ENCODE measurements at places on chromosomes 5 and 9.

DNA sequence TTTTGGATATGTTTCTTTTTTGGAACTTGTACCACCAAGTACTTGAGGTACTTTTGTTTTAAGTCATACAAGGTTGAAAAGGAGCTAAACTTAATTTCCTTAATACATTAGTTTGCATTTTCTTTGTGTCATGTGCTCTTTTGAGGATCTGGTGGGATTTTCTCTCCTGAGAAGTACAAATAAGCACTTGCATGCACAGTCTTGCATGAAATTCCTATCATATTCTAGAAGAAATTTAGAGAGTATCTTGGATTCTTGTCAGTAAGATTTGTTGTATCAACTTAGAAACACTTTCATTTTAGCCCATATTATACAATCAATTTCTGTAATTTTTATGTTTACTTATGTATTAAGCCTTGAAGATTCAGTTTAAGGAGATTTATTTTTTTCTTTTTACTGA is 64.9 kb downstream of the CCNH start:
- no peak for DNase-seq

DNA sequence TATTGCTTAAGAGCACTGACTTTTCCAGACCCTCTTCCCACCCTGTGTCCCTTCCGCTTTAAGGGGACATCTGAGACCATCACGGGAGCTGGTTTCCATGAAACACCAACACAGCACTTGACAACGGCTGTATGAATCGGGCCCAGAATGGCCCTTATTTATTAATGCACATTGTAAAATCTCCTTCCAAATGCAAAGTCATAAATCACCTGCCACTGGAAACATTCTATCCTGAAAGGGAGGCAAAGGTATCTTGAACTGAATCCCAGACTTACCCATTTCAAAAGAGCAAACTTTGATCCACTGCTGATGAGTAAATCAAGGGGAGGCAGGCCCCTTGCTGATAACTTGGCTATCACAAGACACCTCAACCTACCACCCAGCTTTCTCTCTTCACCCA is 37.4 kb downstream of the SHB start:
- no peak for DNase-seq

DNA sequence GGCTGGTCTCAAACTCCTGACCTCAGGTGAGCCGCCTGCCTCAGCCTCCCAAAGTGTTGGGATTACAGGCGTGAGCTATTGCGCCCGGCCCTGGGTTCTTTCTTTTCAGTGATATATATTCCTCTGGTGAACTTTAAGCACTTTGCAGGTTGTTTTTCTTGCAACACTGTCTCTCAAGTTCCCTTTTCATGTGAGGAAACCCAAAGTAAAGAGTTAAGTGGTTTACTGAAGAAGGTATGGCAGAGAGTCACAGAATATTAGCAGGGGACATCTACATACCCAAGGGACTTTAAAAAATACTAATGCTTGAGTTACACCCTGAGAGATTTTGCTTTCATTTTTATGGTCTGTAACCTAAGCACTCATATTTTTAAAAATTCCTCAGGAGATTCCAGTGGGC is 6.7 kb upstream of the GAPT start:
- DNase-seq, result no peak

DNA sequence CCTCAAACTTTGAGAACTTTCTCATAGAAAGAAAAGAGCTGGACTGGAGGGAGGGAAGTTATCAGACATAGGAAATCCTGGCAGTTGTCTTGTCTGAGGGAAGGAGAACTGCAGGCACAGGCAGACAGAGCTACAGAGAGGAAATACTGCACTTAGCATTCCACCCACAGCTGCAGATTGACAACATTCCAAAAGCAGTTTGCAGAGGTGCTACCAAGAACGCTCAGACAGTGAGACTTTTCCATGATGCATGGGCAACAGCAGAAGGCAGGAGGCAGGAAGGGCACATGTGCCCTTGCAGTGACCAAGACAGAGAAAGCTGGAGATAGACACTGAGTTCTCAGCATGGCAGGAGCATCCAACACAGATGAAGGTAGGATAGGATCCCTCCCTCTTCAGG is 327.5 kb upstream of the ZNF462 start:
- no peak for DNase-seq

- no peak for DNase-seq
Observed at GRCh38 chr9:131715906-131716305, 24.0 kb downstream of the RAPGEF1 start.

Measured in stimulated activated CD8-positive, alpha-beta memory T cell treated with anti-CD3 and anti-CD28 coated beads, Interleukin-4, amount 100 ng/mL, for 24 hours (primary cell).